ENCODE measurements at places on chromosomes 4 and X. TPM values are rescaled to one million over a fixed set of nuclear protein-coding genes. Genes with fewer than 3 reads are reported as not detected.

Gene IQSEC2
- 1.8 TPM for total RNA-seq

Gene INTS6L
- 1.0 TPM for total RNA-seq

Gene KCTD8
- total RNA-seq = not detected

Gene SPANXA1
- not detected for total RNA-seq

Gene AMBN
- total RNA-seq = 0.27 TPM

Gene HSFX4
- total RNA-seq = not detected

Gene KIAA1210
- not detected for total RNA-seq

Gene OPHN1
- 4.6 TPM for total RNA-seq

Gene CHIC1
- total RNA-seq = 8.9 TPM

DNA sequence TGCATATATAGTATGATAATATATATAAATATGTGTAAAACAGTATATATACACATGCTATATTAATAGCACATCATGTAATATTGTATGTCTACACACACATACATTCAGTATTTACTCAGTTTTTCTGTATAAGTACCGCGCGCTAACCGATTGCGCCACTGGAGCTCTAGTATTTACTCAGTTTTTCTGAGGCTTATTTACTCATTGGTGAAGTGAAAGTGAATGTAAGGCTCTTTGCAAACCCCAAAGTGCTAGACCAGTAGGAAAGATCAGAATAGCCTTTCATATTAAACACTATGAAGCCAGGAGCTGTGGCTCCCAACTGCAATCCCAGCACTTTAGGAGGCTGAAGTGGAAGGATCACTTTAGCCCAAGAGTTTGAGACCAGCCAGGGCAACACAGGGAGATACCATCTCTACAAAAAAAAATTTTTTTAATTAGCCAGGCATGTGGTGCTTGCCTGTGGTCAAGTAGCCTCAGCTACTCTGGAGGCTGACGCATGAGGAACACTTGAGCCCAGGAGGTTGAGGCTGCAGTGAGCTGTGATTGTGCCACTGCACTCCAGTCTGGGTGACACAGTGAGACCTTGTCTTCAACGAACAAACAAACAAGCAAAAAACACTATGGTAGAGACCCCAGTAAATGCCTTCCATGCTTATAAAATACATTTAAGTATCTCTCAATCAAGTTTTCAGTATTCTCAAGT is 125.8 kb downstream of the KIT start:
- no peaks in the 10 kb centered on the region for H3K27me3 ChIP-seq
- no peaks in the 10 kb centered on the region for H3K36me3 ChIP-seq
- H3K4me1 ChIP-seq = no peaks in the 10 kb centered on the region
- H3K27ac ChIP-seq = no peak overlapping the region
- no peak for DNase-seq

DNA sequence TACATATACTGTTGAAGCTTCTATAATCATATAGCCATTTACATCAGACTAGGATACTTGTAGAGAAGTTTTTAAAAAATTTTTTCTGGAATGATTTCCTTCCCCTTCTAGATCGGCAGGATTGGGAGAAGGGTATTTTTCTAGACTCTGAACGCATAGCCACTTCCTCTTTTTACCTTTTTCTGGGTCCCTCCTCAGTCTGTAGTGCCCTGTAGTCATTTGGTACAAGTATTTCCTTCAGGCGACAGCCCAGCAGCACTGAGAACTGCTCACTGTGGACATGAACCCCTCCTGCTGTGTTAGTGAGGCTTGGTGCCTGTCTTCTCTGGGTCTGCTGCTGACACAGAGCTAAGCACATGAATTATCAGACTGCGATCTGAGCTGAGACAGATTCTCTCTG is 255.4 kb downstream of the ARHGAP10 start:
- H3K27me3 ChIP-seq = no peaks in the 10 kb centered on the region
- H3K27ac ChIP-seq = no peak overlapping the region
- DNase-seq = no peak

DNA sequence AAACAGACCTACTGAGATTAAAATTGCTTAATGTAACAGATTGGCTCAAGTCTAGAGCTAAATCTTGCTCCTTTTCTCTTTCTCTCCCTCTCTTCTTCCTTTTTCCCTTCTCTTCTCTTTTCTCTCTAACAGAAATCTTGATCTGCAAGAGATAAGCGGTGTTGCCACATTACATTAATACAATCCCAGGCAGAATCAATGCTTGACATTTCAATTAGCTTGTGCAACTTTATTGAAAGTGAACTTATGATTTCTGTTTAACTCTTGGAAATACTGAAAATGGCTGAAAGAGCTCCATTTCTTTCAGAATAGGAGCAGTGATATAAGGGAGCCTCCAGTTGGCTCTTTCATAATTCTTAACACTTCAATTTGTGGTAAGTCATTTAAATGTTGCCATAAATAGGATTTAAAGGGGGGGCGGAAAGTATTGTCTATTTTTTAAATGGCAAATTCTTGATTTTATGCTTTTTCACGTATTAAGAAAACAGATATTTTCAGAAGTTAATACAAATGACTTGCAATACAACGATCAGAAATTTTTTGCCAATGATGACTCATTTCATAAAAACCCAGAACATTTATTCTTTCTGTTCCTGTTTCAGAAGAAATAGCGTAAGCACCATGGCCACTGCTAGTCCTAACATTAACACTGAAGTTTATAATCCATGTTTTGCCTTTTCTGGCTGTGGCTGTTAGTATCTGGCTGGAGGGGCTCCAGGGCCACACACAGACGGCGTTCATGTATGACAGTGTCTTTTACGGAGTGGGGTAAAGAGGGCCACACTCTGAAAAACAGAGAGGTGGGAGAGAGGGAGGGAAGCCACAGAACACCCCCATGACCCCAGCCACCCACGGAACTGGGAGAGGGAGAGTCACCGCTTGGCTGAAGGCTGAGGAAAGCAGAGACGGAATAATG is 115.7 kb upstream of the FAT1 start:
- H3K4me3 ChIP-seq = no peak overlapping the region
- no peak for DNase-seq
- no peak overlapping the region for H3K27ac ChIP-seq
- no peaks in the 10 kb centered on the region for H3K36me3 ChIP-seq
- no peaks in the 10 kb centered on the region for H3K27me3 ChIP-seq

DNA sequence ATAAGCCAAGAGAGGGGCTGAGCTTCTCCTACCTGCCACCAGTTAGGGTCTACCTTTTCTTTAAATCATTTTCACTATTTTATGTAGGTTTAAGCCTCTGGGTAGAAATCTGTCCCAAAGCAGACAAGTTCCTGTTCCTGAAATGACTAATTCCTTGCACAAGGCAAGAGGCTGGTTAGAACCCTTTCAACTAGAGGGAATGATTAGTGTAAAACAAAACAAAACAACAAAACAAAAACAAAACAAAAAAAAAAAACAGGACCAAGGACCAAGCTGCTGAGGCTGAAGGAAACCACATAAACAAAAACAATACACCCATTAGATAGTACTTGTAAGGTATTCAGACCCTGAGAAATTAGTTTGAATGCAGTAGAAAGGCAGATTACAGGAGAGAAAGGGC is 62.7 kb downstream of the MAML3 start:
- DNase-seq = no peak
- no peaks in the 10 kb centered on the region for H3K36me3 ChIP-seq
- H3K4me1 ChIP-seq = peaks cover 58% of the 10 kb centered on the region
- no peak overlapping the region for H3K27ac ChIP-seq

DNA sequence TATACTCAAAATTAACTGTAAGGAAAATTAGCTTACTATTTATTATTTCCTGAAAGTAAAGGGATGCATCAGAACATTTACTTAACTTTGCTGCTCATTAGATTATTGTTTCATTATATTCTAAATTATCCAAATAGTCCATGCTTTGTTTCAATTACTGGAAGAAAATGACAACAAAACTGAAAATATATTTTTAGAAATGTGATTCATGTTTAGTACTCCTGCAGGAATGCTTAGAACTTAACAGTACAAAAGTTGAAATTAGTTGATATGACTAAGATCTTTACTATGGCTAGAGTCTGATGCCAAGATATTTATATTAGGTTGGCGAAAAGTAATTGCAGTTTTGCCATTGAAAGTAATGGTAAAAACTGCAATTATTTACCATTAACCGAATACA is 660.5 kb upstream of the PABPC4L start:
- H3K36me3 ChIP-seq = no peaks in the 10 kb centered on the region
- no peak overlapping the region for H3K4me3 ChIP-seq
- DNase-seq = no peak

GRCh38 chrX:30812326-30812725 is 76.7 kb downstream of the TAB3 start:
- H3K27ac ChIP-seq = no peak overlapping the region
- no peaks in the 10 kb centered on the region for H3K4me1 ChIP-seq
- no peak for DNase-seq
- H3K27me3 ChIP-seq = no peaks in the 10 kb centered on the region

GRCh38 chrX:150198776-150199175 is 164.3 kb upstream of the MAMLD1 start:
- no peaks in the 10 kb centered on the region for H3K36me3 ChIP-seq
- H3K4me1 ChIP-seq = no peaks in the 10 kb centered on the region
- H3K27ac ChIP-seq = no peak overlapping the region

DNA sequence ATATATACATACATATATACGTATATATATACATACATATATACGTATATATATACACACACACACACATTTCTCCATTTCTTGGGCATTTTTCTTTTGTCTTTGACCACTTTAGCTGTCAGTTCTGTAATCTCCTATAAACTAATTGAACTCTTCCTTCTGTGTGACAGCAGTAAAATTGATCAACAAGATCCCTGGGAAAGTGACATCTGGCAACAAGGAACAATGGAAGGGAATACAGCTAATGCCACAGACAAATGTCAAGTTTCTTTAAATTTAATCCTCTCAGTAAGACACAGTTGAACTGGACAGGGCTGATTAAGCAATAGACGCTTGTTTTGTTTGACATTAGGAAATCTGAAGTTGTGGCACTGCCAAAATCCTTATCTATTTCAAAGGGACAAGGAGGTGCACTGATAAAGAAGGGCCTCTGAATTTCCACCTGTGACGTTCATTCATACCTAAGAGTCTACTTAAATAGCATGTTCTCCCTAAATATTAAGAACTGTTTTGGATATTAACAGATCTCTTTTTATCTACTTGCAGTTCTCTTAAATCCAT is 126.9 kb downstream of the RNF150 start:
- no peaks in the 10 kb centered on the region for H3K36me3 ChIP-seq
- no peak overlapping the region for H3K4me3 ChIP-seq
- no peaks in the 10 kb centered on the region for H3K27me3 ChIP-seq
- H3K4me1 ChIP-seq = no peaks in the 10 kb centered on the region

- H3K4me1 ChIP-seq = no peaks in the 10 kb centered on the region
- no peak overlapping the region for H3K4me3 ChIP-seq
- H3K27ac ChIP-seq = no peak overlapping the region
- no peak for DNase-seq
- no peaks in the 10 kb centered on the region for H3K36me3 ChIP-seq
- no peaks in the 10 kb centered on the region for H3K27me3 ChIP-seq
Measured at GRCh38 chr4:185344743-185345538, 50.8 kb downstream of the LRP2BP start.

DNA sequence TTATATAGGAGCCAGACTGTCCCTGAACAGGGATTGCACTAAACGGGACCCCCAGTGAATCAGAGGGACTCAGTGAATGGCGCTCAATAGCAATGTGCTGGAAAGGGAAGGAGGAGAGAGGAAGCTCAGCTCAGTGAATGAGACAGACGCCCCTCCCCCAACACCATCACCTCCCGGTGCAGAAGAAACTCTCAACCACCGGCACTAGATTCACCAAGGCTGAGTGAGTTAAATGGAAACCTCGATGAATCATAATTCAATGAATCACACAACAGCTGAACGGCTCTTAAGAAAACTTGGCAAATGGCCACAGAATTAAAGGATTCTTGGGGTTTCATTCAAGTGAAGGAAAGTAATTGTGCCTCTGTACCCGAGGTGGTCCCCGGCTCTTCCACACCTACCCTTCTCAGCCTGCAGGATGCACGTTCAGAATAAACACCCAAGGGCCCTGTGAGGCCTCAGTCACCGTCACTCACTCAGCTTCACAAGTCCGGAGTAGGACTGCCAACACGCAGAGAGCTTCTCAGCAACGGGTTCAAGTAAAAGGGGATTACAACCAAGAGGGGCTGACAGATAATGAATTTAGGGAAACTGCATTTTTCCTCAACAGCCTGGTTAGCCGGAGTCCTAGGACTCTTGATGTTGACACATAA is 29.3 kb downstream of the CRMP1 start:
- no peak overlapping the region for H3K27ac ChIP-seq
- DNase-seq = no peak
- no peaks in the 10 kb centered on the region for H3K27me3 ChIP-seq

- peak; percentile 71 for DNase-seq
- no peaks in the 10 kb centered on the region for H3K27me3 ChIP-seq
- no peak overlapping the region for H3K27ac ChIP-seq
- H3K4me1 ChIP-seq = peaks cover 4% of the 10 kb centered on the region
- no peak overlapping the region for H3K4me3 ChIP-seq
Measured at GRCh38 chrX:77014377-77015372, 432.5 kb upstream of the FGF16 start.

DNA sequence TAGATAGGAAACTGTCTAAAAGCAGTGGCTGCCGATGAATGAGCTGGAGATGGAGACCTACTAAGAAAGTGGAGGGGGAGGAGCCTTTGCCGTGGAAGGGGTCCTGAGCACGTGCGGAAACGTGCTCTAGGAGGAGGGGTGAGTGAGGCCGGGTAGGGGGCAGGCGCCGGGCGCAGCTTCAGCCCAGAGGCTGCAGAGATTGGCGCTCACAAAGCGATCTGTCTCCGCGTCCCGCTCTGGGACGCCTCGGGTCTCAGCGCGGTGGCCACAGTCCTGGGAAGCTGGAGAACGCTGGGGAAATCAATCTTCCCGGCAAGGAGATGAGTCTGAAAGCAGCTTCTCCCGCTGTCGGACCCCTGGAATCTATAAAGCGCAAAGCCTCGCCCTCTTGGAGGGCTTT is 444 bp upstream of the ARHGAP6 start:
- no peak for DNase-seq
- peak overlapping the region; percentile 21 for H3K4me3 ChIP-seq
- H3K27me3 ChIP-seq = no peaks in the 10 kb centered on the region
- no peaks in the 10 kb centered on the region for H3K4me1 ChIP-seq

- no peaks in the 10 kb centered on the region for H3K4me1 ChIP-seq
- no peaks in the 10 kb centered on the region for H3K36me3 ChIP-seq
- DNase-seq = peak; percentile 54
Measured at GRCh38 chrX:57156397-57157049, 19.3 kb upstream of the SPIN2A start.

- no peak overlapping the region for H3K27ac ChIP-seq
- H3K4me3 ChIP-seq = no peak overlapping the region
- no peak for DNase-seq
- no peaks in the 10 kb centered on the region for H3K4me1 ChIP-seq
Measured at GRCh38 chr4:180650273-180650672, 1592.9 kb upstream of the TENM3 start.

GRCh38 chr4:98394134-98394533 is 132.9 kb downstream of the RAP1GDS1 start:
- no peak for DNase-seq
- no peaks in the 10 kb centered on the region for H3K36me3 ChIP-seq
- H3K4me1 ChIP-seq = no peaks in the 10 kb centered on the region
- no peak overlapping the region for H3K27ac ChIP-seq
- H3K27me3 ChIP-seq = no peaks in the 10 kb centered on the region

GRCh38 chr4:105128208-105128607 is 18.5 kb upstream of the TET2 start:
- H3K27me3 ChIP-seq = no peaks in the 10 kb centered on the region
- no peak overlapping the region for H3K27ac ChIP-seq
- no peak for DNase-seq
- no peak overlapping the region for H3K4me3 ChIP-seq
